ENCODE measurements at places on chromosomes 3 and 15.

DNA sequence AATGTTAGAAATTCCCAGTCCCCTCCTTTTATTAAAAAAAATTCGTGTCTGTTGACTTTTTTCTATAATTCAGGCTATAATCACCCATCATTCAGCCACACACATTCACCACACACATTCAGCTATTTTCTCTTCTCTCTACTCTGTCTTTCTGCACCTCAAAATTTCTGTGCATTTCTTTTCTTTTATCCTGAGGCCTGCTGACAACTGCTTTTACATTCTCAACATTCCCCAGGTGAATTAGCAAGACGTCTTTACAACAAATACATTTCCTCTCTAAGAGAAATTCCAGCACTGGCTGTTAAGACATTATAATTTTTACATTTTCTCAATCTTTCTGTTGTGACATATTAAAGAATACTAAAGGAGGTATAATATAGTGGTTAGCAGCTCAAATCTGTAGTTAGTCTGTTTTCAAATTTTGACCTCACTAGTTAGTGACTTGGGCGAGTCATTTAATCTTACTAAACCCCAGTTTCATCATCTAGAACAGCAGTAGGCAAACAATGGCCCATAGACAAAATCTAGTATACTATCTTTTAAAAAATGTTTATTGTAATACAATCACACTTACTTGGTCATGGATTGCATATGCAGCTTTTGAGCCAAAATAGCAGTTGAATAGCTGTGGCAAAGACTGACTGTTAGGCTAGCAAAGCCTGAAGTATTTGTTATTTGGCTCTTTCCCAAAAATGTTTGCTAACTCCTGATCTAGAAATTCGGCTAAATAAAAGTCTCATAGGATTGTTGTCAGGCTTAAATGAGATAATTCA lies 350.7 kb downstream of the NSUN3 start:
- peak; percentile 1 for DNase-seq

- DNase-seq: peak; percentile 33
Measured at GRCh38 chr3:104909198-104909597, 457.5 kb upstream of the ALCAM start.

GRCh38 chr15:90286678-90287077 lies 21.2 kb downstream of the NGRN start:
- DNase-seq: peak; percentile 33

GRCh38 chr3:61807865-61808276 lies 246.5 kb downstream of the PTPRG start:
- peak; percentile 38 for DNase-seq

DNA sequence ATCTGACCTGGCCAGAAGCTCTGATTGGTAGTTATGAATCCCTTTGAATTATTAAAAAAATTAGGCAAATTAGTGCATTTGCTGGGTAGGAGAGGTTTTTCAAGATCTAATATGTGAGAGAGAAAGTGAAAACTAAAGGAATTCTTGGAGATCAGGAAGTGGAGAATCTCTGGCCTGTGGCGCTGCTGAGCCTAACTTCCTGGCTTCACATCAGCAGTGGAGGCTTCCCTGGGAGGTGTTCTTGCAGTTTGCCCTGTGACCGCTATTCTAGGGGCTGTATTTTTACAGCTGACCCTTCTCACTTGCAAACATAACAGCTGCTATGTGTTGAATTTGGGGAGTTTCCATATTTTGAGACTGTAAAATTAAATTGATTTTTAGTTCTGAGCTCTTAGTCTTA lies 166.4 kb downstream of the ATG7 start:
- DNase-seq: no peak

GRCh38 chr15:91589360-91589759 lies 264.1 kb upstream of the SLCO3A1 start:
- no peak for DNase-seq

DNA sequence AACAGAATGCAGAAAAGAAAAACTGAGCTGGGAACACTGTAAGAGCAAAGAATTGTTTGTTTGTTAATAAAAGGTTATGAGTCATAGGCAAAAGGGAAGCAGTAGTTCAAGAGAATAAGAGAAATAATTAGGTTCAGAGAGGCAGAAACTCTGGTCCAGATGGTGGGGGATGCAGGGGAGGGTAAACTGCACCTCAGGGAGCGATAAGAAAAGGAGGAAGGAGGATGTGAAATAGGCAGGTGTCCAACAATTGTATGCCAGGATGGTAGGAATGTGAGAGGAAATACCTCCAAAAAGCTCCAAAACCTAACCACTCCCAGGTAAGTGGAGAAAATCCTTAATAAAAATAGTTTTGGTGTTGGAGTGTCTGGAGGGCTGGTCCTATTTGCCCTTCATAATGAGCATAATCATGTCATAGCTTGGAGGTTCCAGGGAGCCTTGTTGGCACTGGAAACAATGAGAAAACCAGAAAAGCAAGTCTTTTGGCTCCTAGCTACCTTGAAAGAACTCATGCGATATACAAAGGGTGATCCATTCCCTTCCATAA lies 405.4 kb upstream of the TBL1XR1 start:
- peak; percentile 16 for DNase-seq

- DNase-seq: no peak
Measured at GRCh38 chr3:13894807-13895154, 14.9 kb upstream of the WNT7A start.

DNA sequence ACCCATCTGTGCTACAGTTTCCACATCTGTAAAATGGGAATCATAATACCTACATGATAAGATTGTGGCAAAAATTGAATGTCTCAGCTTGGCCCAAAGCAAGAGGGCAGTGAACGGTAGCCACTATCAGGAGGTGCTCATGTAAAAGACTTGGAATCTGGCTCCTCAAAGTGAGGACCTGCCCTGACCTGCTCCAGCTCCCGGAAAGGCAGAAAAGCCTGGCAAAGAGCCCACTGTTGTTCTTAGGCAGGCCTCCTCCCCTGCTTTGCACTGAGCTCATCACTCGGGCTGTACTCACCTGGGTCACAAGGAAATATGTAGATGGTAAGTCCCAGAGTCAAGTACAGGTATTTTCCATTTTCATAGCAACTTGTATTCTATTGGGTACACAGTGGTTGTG lies 250.7 kb upstream of the TBL1XR1 start:
- DNase-seq: no peak

DNA sequence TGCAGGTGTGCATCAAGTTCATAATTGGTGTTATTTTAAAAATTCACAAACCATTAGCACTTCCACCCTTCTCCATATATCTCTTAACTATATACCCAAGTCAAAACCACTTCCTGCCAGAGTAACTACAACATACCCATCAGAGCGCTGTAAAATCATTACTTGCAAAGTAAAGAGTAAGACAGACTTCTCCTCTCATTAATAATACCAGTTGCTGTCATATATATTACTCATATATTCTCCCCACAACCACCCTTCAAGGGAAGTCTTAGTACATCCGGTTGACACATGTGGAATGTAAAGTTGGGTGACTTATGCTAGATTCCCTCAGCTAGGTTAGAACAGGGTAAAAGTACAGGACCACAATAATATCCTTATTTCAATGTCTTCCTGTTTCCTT lies 5.6 kb downstream of the TERC start:
- DNase-seq: no peak

DNA sequence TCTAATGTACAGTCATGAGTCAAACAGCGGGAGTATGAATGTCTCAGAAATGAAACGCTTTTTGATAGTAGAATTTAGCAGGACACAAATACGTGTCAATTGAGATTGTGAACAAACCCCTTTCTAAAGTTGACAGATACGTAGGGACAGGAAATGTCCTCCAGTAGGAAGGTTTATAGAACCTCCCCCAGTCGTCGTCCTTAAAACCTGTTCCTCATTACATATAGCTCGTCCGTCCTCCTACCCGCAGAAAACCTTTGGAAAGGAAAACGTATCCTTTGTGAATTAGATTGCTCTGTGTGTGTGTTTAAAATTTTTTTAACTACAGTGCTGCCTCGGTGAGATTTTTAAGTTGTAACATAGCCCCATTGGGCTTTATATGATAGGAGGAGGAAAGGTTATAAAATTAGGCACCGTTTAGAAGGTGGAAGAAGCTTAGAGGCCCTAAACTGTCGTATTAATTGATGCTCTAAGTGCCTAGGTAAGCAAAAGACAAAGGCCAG lies 4.1 kb downstream of the UBE2E1 start:
- DNase-seq: no peak

Data from AG08395 (cell line).